ENCODE measurements at places on chromosomes 3 and 15. TPM values are rescaled to one million over a fixed set of nuclear protein-coding genes. Genes with fewer than 3 reads are reported as not detected.

CCK gene
- total RNA-seq, result not detected

C3orf22 gene
- total RNA-seq, result not detected

GRCh38 chr15:99634576-99634975 is 68.8 kb downstream of the MEF2A start:
- H3K4me3 ChIP-seq, result no peak overlapping the region
- no peak overlapping the region for H3K27ac ChIP-seq
- peaks cover 50% of the 10 kb centered on the region for H3K36me3 ChIP-seq
- H3K4me1 ChIP-seq, result peaks cover 19% of the 10 kb centered on the region

GOLGA8G gene
- total RNA-seq, result not detected

NR1I2 gene
- 0.28 TPM for total RNA-seq

GRCh38 chr15:43974852-43975251 is 148.1 kb downstream of the WDR76 start:
- H3K27ac ChIP-seq, result no peak overlapping the region
- H3K27me3 ChIP-seq, result peaks cover 13% of the 10 kb centered on the region
- no peak overlapping the region for H3K4me3 ChIP-seq
- peaks cover 38% of the 10 kb centered on the region for H3K4me1 ChIP-seq
- H3K36me3 ChIP-seq, result peaks cover 3% of the 10 kb centered on the region
- DNase-seq, result no peak

DNA sequence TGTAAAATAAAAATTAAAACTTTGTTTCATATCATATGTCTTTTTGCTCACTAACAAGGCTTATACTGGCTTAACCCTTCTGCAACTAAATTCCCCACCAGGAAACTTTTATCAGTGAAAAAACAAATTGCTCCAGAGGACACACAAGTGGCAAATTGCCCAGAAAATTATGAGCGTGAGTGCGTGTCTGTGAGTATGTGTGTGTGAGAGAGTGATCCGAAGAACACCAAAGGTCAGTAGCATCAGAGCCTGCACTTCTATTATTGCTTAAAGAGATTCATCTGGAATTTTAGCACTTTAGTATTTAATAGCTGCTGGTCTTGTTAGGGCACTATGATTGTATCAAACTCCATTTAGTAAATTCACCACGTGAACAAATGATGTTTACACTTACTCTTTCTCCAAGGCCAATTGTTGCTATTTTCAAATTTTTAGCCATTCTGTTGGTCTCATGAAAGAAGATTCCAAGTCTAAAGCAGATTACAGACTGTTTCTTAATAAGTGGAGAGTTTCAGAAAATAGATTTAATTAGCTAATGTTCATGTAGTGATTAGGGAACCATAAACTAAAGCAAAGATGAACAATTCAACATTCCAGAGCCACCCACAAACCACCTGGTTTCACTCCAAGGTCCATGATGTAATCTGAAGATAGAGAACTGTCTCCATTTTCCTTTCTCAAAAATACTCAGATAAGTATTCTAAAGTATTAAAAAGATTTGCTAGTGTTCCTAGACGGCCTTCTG is 91.1 kb upstream of the IL12A start:
- H3K27me3 ChIP-seq, result peaks cover 11% of the 10 kb centered on the region
- DNase-seq, result no peak
- H3K27ac ChIP-seq, result no peak overlapping the region
- no peaks in the 10 kb centered on the region for H3K36me3 ChIP-seq
- no peak overlapping the region for H3K4me3 ChIP-seq

- H3K4me1 ChIP-seq, result no peaks in the 10 kb centered on the region
- H3K4me3 ChIP-seq, result no peak overlapping the region
- H3K27ac ChIP-seq, result no peak overlapping the region
- no peaks in the 10 kb centered on the region for H3K27me3 ChIP-seq
- DNase-seq, result no peak
Measured at GRCh38 chr15:79635149-79635771, 203.1 kb downstream of the MINAR1 start.

MYRIP gene
- not detected for total RNA-seq

DNA sequence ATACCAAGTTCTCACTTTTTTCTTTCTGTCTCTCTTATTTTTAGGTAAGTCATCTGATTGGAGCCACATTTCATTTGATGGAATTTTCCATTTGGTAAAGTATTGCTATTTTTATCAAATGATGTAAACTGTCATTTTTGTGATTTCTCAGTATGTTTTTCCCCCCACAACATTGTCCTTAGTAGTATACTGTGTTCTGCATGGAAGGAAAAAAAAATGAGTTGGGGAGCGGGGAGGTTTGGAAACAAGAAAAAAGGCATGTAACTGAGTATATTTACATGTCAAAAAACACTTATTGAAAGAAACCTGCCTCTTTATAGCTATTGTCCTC is 104.2 kb downstream of the FILIP1L start:
- H3K36me3 ChIP-seq, result peaks cover 25% of the 10 kb centered on the region
- peaks cover 5% of the 10 kb centered on the region for H3K4me1 ChIP-seq
- no peak for DNase-seq
- no peak overlapping the region for H3K27ac ChIP-seq

GRCh38 chr3:81713031-81713430 is 48.4 kb downstream of the GBE1 start:
- H3K4me3 ChIP-seq, result no peak overlapping the region
- H3K27ac ChIP-seq, result no peak overlapping the region
- no peaks in the 10 kb centered on the region for H3K27me3 ChIP-seq
- no peak for DNase-seq

- H3K27me3 ChIP-seq, result no peaks in the 10 kb centered on the region
- DNase-seq, result no peak
- peaks cover 34% of the 10 kb centered on the region for H3K36me3 ChIP-seq
- no peak overlapping the region for H3K4me3 ChIP-seq
Measured at GRCh38 chr15:58734859-58735258, 14.6 kb downstream of the ADAM10 start.

DNA sequence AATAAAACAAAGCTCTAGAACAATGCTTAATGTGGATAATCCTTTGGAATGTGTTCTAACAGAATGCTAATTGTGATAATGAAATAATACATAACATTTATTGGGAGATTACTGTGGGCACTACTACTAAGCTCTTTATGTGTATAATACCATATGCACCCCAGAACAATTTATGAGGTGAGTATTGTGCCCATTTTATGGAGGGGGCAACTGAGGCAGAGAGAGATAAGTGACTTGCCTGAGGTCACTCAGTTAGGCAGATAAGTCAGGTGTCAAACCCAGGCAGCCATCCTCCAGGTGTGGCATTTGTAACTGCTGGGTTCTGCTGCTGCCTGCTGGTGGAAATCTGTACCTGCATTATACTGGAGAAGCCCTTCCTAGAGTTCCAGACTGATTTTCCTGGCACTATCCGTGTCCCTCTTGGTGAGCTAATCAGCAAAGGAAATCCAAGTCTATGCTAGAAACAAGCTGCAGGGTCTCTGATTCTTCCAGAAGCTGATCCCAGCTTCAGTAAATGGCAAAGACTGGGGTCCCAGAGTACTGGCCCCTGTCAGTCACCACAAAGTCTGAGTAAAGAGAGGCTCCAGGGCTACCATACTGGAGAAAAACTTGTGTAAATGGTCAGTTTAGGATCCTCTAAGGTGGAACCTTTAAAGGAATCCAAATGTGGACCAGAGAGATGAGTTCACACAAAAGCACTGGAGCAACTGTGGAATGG is 22.6 kb upstream of the RBP1 start:
- no peak overlapping the region for H3K4me3 ChIP-seq
- DNase-seq, result no peak
- H3K36me3 ChIP-seq, result no peaks in the 10 kb centered on the region
- no peak overlapping the region for H3K27ac ChIP-seq
- H3K27me3 ChIP-seq, result no peaks in the 10 kb centered on the region

GRCh38 chr3:14135581-14135980 is 10.7 kb downstream of the TMEM43 start:
- DNase-seq, result no peak
- peaks cover 7% of the 10 kb centered on the region for H3K36me3 ChIP-seq
- H3K4me3 ChIP-seq, result no peak overlapping the region
- no peaks in the 10 kb centered on the region for H3K27me3 ChIP-seq
- H3K4me1 ChIP-seq, result no peaks in the 10 kb centered on the region

PEX5L gene
- total RNA-seq, result not detected

EFHB gene
- total RNA-seq, result 0.17 TPM

GRCh38 chr3:94453864-94454263 is 391.0 kb downstream of the NSUN3 start:
- H3K4me3 ChIP-seq, result no peak overlapping the region
- DNase-seq, result no peak
- no peaks in the 10 kb centered on the region for H3K4me1 ChIP-seq
- no peaks in the 10 kb centered on the region for H3K27me3 ChIP-seq
- no peak overlapping the region for H3K27ac ChIP-seq

DNA sequence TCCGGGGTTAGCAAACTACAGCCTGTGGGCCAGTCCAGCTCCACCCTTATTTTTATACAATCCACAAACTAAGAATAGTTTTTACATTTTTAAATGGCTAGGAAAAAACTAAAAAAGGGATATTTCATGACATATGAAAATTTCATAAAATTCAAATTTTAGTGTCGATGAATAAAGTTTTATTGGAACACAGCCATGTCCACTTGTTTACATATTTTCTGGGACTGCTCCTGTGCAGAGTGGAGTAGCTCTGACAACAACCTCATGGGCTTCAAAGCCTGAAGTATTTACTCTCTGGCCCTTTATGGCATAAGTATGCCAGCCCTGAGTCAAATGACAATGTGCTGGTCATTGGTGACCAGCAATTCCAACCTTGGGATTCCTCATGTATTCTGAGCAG is 17.2 kb downstream of the EFCC1 start:
- no peaks in the 10 kb centered on the region for H3K27me3 ChIP-seq
- peaks cover 36% of the 10 kb centered on the region for H3K4me1 ChIP-seq
- H3K27ac ChIP-seq, result no peak overlapping the region
- no peak overlapping the region for H3K4me3 ChIP-seq

LRTM1 gene
- total RNA-seq, result not detected

WDR93 gene
- not detected for total RNA-seq

TUSC2 gene
- 20.8 TPM for total RNA-seq

DNA sequence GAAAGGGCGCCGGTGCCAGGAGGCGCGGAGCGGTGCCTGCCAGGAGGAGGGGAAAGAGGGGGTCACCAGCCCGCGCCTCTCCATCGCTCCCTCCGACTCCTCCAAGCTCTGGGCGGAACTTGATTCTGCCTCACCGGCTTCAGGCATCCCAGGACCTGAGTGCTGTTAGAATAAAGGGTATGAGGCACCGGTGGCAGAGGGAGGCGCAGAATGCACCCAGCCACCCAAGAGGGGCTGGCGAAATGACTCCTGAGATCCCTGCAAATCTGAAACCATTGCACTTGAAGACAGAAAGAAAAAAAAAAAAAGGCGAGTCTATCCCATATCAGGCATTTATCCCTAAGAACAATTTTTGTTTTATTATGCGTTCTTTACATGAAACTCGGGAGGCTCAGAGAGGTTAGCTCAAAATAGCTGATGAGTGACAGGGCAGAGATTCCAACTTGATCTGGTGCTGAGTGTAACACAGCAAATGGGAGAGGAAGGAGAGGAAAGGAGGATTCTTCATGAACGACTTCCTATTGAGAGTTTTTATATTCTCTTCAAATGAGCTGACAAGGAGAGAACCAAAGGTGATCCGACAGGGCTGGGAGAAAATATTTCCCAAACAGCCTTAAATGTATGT is 157.0 kb upstream of the FRMD4B start:
- no peaks in the 10 kb centered on the region for H3K36me3 ChIP-seq
- no peak overlapping the region for H3K27ac ChIP-seq
- H3K4me1 ChIP-seq, result no peaks in the 10 kb centered on the region
- DNase-seq, result no peak
- no peak overlapping the region for H3K4me3 ChIP-seq
- peaks cover 49% of the 10 kb centered on the region for H3K27me3 ChIP-seq

GRCh38 chr15:79674124-79674465 is 222.7 kb downstream of the MTHFS start:
- peaks cover 13% of the 10 kb centered on the region for H3K27me3 ChIP-seq
- peaks cover 2% of the 10 kb centered on the region for H3K4me1 ChIP-seq
- DNase-seq, result no peak
- H3K4me3 ChIP-seq, result no peak overlapping the region
- H3K27ac ChIP-seq, result no peak overlapping the region

RTP1 gene
- not detected for total RNA-seq

LRRIQ4 gene
- 0.22 TPM for total RNA-seq

ARL14 gene
- not detected for total RNA-seq

KATNBL1 gene
- 49.1 TPM for total RNA-seq

DNA sequence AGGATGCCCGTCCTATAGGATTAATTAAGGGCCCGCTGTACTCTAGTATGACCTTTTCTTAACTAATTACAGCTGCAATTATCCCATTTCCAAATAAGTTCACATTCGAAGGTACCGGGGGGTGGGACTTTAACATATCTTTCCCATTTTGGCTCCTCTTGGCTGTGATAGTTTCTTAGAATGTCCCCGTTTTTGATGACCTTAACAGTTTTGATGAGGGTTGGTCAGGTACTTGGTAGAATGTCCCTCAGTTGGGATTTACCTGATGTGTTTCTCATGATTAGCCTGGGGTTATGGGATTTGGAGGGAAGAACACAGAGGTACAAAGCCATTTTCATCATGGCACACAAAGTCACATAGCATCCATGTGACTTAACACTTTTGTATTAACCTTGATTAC is 18.2 kb downstream of the RTP1 start:
- no peaks in the 10 kb centered on the region for H3K4me1 ChIP-seq
- no peak overlapping the region for H3K4me3 ChIP-seq
- DNase-seq, result no peak
- peaks cover 13% of the 10 kb centered on the region for H3K27me3 ChIP-seq

DNA sequence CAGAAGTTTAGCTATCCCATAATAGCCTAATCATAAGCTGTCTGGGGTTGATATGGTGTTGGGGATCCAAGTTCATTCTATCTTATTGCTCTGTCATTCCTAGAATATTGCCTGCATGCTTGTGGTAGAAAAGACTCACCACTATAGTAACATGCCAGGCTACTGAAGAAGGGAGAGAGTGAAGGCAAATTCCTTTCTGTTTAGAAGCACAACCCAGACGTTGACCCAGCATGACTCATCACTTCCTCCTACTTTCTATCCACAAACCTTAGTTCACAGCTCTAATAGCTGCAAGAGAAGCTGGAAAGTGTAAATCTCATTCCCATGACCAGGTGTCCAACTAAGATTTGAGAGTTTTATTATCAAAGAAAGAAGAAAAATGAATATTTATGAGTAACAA is 57.8 kb upstream of the NMD3 start:
- no peak for DNase-seq
- peaks cover 4% of the 10 kb centered on the region for H3K4me1 ChIP-seq
- no peak overlapping the region for H3K4me3 ChIP-seq
- no peak overlapping the region for H3K27ac ChIP-seq
- H3K36me3 ChIP-seq, result peaks cover 3% of the 10 kb centered on the region

DNA sequence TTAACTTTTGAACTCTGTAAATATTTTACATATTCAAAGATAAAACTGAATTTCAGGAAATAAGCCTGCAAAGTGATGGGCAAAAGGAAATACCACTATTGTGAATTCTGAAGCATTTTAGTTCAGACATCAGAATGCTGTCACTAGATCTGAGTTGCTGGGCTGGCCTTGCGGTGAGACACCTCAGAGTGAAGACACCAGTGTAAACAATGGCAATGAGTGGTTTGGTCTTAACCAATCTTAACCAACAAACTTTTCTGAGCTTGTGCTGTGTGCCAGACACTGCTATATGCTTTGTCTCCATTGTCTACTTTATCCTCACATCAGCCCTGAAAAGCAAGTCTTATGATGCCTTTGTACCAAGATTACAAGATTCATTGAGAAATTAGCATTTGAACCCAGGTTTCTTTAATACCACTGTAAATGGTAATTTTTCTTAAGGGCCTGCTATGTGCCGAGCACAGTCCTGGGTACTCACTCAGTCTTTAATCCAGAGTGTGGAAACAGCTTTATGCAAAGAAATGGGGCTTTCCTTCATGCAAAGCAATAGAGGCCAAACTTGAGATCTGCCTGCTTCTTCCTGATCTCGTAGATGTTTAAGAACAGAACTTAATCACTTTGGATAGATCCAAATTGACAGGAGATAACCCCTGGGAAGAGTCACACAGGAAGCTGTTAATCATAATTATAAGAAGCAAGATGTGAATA is 55.0 kb downstream of the TMEM39A start:
- no peak overlapping the region for H3K27ac ChIP-seq
- H3K4me3 ChIP-seq, result no peak overlapping the region
- H3K4me1 ChIP-seq, result no peaks in the 10 kb centered on the region
- no peaks in the 10 kb centered on the region for H3K27me3 ChIP-seq

Measured in activated naive CD8-positive, alpha-beta T cell treated with anti-CD3 and anti-CD28 coated beads, Interleukin-2, amount 10 ng/mL, durations not matched to agents 7 days and 5 days (primary cell).